ENCODE measurements at places on chromosomes 4 and X.

DNA sequence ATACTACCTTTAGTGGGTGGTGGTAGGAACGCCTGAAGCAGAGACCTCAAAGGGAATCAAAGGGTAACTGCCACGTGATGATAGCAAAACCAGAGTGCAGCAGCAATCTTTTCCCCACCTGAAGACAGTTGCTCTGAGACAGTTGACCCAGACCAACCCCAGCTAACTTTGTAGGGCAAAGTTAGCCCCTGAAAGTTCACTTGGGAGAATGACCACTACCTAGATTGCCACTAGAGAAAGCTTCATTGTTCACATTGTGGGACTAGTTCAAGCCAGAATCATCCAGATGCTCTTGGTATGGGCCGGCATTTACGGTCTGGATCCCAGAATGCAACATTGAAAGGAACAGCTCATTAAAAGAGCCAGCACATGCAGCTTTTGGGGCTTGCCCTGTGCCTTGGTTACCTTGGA lies 4.1 kb downstream of the SEPTIN6 start:
- no peak for DNase-seq

GRCh38 chrX:38561951-38562719 lies 793 bp downstream of the TSPAN7 start:
- DNase-seq = no peak

DNA sequence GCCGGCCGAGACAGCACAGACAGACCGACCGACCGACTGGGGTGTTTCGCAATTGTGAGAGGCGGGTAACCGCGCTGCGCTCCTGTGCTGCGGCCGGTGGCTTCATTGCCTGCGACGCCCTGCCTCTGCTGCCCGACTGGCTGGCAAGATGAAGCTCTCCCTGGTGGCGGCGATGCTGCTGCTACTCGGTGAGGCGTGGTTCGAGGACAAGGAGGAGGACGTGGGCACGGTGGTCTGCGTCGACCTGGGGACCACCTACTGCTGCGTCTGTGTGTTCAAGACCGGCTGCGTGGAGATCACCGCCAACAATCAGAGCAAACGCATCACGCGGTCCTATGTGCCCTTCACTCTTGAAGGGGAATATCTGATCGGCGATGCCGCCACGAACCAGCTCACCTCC lies 565.7 kb upstream of the SMIM31 start:
- DNase-seq = no peak

- DNase-seq = no peak
Measured at GRCh38 chr4:123477711-123478209, 81.2 kb downstream of the SPRY1 start.

DNA sequence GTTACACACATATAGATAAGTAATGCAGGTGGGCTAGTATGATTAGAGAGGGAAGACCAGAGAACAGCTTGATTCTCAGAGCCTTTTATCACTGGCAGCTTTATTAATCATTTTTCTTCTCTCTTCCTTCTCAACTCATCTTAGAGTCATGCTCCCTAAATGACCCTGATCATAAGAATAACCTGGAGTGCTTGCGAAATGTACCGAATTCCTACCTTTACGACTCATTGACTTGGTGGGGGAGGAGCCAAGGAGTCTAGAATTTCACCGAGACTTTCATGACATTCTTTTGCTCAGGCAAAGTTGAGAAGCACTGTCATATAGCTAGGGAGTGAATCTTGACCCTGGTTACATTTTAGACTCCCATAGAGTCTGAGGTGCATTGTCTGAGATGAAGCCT lies 298.9 kb upstream of the PUDP start:
- DNase-seq = no peak

GRCh38 chr4:26566133-26566532 lies 17.8 kb upstream of the TBC1D19 start:
- no peak for DNase-seq

- DNase-seq = no peak
Measured at GRCh38 chrX:84363051-84363450, 139.2 kb downstream of the HDX start.

DNA sequence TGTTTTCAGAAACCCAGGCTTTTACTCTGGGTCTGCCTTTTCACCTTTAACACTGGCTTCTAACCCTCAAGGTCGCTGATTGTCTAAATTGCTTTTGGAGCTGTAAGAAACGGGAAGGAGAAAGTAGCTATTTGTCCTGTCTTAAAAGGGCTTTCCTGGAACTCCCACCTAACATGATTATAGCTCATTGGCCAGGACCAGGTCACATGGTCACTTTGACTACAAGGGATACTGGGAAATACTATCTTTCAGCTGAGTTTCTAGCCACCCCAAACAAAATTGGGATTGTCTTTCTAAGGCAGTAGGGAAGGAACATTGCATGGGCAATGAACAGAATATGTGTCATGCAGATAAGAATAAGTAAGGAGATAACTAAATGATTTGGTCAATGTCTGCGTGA lies 106.7 kb upstream of the ARHGAP24 start:
- DNase-seq = no peak

DNA sequence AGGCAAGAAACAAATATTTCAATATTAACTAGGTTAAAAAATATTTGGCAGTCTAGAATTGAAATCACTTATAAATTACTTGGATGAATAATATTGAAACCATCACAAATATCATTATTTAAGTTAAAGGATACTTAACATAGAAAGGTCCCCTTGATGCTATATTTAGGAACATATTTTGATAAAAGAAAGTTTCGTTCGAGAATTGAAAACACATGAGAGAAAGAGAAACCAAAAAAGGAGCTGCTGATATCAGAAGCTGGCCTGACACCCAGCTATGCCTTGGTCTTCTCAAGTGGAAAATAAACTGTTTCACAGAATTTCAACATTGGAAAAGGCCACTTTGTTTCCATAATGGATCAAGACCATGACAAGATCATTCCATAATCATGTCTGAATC lies 762.4 kb downstream of the DMD start:
- DNase-seq = no peak

DNA sequence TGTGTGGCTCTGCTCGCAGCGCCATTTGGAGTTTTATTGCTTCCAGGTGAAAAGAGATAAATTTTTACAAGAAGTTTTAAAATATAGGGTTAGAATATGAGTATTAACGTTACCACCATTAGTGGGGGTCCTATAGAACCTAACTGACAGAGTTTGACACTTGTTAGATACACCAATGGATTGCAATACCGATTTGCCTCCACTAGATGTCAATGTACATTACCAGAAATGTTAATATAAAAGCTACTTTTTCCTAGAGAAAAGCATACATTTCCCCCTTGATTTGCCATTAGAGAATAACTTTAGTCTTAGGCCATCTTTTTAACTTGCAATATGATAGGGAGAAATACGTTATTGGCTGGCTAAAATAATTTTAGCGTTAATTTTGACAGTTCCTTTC lies 108.4 kb downstream of the LINC00632 start:
- DNase-seq = no peak
